ENCODE measurements at places on chromosomes 12 and 14.

- DNase-seq: no peak
These were observed 5.5 kb upstream of the PFDN5 start for GRCh38 chr12:53289891-53290290.

- DNase-seq: no peak
These were observed 279.4 kb downstream of the FOXN3 start for GRCh38 chr14:89137526-89138163.

DNA sequence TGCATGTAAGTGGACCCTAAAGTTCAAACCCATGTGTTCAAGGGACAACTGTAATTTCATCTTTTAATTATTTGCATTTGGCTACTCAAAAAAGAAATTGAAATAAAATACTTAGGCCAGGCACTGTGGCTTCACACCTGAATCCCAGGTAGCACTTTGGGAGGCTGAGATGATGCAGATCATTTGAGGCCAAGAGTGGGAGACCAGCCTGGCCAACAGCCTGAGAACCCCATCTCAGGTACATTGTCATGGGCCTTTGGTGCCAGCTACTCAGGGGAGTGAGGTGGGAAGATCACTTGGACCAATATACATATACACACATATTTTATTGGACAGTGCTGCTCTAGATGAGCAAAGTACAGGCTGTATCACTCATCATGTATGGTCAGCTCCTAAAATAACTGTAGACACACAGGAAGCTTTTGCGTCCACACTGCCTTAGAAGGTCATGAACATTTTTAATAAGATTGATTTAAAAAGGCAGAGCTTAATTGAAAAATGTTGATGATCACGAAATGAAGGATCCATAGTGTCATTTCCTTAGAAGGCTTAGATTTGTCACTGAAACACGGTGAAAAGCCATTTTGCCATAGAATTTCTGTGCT is 2.5 kb upstream of the ZCCHC8 start:
- no peak for DNase-seq

DNA sequence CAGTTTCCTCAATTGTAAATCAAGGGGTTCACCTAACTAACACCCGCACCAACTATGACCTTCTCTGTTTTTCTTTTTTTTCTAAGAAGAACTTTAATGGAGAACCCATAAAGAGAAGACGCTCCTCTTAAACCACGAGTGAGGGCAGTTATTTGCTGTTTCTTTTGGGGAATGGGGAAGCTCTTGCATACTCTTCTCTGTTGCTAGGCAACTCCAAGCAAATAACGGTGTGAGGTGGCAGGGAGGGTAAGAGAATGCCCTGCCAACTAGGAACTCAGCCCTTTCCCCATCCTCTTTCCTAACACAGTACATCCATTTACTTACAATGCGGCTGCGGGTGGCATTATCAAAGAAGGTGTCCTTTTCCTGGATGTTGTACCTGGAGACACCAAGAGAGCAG is 114.9 kb downstream of the ANO2 start:
- DNase-seq: no peak

DNA sequence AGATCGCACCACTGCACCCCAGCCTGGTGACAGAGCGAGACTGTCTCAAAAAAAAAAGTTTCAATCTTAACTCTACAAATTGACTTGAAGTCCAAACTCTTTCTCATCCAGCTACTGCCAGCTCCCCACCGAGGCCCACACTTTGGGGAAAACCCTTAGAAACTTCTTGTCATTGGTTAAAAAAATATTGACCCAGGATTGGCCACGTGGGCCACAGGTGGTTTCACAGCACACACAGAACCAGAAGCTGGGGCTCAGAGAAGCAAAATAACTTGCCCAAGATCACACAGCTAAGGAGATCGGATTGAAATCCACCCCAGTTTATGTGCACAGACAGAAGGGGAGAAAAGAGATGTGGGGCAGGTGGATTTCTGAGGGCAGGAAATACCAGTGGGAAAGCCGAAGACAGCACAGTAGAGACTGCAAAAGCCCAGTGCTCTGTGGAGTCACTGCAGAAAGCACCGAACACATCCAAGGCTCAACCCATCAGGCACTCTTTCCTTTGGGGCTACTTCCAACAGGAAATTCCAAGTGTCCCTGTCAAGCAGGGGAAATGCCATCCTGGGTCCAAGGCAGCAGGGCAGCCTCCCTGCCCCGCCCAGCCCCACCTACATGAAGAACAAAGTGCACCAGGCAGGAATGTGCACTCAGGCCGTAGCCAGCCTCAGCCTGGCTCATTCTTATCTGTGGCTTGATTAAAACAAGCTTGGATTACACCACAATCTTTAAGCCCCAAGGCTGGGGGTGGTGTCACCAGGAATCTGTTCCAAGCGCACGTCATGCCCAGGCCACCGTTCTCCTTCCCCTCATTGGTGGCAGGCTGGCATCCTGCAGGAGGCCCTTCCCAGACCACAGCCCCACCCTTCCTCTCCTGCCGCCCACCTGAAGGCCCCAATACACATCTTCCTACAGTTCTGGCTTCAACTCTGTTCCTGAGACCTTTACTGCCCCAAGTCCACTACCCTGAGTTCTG is 72.5 kb downstream of the ITPK1 start:
- DNase-seq: peak; percentile 30

DNA sequence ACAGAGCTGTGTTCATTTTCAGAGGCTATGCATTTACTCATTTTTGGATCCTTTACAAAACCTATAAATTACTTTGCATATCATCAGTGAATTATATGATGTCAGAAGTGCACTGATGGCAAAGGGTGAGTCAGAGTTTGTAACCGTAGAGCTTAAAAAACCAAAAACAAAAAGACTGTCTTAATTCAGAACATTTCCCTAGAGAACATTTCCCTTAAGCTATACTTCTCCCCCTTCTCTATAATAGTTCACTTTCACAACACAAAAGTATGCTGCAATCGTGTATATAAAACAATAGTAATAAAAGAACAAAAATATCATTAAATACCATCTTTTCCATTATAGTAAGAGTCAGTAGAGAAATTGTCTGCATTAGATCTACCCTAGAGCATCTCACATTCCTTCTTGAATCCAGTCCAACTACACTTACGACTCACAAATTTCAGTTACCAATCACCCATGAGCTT is 934.9 kb downstream of the LRFN5 start:
- peak; percentile 75 for DNase-seq

- no peak for DNase-seq
These were observed 84.6 kb upstream of the NAV3 start for GRCh38 chr12:77746096-77746495.

- no peak for DNase-seq
These were observed 149.6 kb upstream of the DYRK2 start for GRCh38 chr12:67498991-67499390.

- no peak for DNase-seq
These were observed 226.1 kb downstream of the CHST11 start for GRCh38 chr12:104682790-104683279.

DNA sequence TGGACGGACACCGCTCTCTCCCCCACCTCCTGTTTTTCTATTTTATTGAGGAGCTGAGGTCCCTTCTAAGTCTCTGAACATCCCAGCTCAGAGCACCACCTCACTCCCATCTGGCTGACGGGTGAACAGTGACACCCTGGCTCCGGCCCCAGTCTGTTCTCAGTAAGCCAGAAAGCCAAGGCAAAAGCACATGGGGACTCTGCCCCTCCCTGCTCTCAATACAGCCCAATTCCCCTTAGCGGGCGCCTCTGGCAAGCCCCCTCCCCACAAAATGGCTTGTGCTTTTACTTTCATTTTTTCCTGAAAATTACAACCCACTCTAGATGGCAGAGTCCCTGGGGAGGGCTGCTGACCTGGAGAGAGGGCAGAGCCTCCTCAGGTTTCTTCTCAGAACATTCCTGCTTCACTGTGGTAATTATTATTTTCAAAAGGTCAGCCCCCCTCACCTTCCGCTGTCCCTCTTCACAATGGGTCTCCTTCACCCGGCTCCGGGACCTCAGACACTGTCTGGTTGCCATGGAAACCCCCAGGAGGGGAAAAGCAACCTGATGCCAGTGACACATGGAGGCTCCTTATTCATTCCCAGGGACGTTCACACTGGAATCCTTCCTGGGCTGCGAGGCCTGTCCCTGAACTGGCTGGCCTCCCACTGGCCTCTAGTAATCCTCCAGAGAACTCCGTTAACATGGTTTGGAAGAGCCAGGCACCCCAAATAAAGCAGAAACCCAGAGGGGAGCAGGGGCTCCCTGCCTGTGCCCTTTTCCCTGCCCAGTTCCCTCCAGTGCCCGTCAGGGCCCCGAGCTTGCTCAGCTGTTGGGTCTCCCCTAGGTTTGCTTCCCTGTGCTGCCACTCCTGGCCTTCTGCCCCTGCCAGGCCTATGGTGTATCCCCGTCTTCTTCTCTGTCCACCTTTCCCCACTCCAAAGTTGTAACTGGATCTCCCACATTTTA is 15.9 kb downstream of the COL2A1 start:
- DNase-seq: no peak

DNA sequence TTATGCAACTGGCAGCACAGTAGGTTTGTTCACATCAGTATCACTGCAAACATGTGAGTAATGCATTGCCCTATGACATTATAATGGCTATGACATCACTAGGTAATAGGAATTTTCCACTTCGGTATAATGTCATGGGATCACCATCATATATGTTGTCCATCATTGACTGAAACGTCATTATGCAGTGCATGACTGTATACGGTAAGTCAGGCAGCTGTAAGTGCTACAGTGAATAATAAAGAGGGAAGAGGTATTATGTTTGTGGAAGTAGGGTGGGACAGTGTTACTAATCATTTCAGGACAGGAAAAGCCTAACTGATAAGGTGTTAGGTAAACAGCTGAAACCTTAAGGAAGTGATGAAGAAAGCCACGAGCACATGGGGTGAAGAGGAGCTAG is 68.1 kb downstream of the ANO4 start:
- DNase-seq: no peak

GRCh38 chr14:63677891-63678379 is 36.3 kb upstream of the WDR89 start:
- peak; percentile 43 for DNase-seq

DNA sequence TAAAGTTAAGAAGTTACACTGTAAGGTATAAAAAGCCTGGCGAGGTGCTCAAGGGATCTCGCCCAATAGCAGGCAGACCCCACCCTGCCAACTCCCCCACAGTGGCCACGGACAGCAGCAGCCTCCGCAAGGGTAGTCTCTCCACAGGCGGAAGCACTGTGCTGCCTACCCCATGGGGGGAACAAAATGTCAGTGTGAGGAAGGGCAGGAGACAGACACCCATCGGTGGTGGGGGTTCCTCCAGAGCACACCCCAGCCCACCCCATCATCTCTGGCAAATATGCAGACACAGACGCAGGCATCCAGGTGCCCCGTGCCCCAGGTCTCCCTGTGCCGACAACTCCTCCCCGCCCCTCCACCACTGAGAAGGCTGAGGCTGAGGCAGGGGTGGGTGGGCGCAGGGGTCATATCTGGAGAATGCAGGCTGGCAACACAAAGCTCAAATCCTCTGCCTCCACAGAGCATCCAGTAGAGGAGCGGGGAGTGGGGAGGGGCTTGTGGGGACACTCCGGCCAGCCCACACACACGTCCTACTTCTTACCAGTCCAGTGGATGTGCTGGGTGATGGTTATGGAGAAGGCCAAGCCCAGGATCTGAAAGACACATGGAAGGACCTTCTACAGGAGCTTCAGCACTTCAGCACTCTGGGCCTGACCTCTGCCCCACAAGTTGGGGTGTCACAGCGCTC is 68.3 kb upstream of the DDX11 start:
- DNase-seq: no peak

GRCh38 chr12:47610686-47611252 is 95.1 kb downstream of the RPAP3 start:
- DNase-seq: no peak

GRCh38 chr14:24080888-24081738 is 9.8 kb downstream of the CPNE6 start:
- peak; percentile 37 for DNase-seq

DNA sequence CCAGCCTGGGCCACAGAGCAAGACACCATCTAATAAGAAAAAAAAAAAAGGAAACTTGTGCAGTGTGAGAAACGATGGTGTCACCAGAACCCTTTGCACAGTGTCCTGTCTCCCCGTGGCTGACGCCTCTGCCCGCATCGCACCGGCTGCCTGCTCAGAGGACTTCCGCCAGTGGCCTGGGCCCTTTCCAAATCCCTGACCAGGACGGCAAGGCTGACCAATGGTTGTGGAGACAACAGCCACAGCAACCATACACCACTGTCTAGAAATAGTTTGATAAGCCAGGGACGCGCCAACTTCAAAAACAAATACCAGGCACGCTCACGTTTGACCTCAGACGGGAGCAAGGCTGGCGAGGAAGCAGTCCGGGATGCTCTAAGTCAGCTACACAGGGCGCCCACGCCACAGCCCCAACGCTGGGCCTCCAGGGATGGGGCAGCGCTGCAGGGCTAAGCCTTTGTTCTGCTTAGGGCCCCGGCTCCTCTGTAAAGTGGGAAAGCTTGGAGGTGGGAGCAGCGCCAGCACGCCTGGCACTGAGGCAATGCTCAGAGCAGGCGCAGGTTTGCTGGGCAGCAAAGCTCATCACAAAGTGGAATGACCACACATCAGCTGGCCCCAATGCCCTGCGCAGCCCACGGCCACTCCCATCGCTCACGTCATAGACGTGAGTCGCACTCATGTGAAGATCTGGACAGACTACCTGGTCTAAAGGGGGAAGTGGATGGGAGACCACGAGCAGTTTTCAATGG is 12.5 kb downstream of the PGAM5 start:
- DNase-seq: no peak

- peak; percentile 21 for DNase-seq
These were observed 165.6 kb downstream of the SUDS3 start for GRCh38 chr12:118541934-118542333.

DNA sequence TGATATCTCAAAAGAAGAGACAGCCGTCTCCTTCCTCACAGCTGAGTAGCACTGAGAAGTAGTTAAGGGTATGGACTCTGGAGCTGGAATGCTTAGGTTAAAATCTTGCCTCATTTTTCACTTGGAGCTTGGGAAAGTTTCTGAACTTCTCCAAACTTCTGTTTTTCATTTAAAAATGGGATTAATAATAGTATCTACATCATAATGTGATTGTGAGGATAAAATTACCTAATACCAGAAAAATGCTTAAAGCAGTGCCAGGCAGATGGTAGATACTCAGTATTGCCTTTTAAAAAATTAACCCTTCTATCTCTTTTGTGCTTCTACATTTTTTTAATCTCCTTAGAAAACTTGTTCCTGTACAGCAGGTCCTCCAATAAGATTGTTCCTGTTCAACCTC is 63.1 kb downstream of the A2M start:
- no peak for DNase-seq

- no peak for DNase-seq
These were observed 83.1 kb downstream of the SLC16A7 start for GRCh38 chr12:59678759-59679411.

- DNase-seq: no peak
These were observed 565.9 kb upstream of the FBXO33 start for GRCh38 chr14:39998114-39998513.

DNA sequence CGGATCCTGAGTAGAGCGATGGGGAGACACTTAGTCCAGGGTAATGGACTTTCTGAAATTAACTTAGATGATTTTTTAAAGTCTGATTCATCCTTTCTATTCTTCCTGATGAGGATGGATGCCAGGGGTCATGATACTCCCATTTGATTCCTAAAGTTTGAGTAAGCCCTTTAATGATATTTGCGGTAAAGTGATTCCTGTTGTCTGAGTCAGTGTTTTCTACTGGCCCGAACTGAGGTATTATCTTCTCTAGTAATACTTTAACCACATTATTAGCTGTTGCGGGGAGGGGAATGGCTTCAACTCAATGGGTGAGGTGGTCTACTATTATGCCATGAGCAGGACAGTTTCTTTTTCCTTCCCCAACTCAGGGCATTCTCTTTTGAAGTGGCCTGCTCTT is 111.6 kb downstream of the RIN3 start:
- DNase-seq: no peak
